Naive thymus-derived CD8-positive, alpha-beta T cell (primary cell): ENCODE measurements at places on chromosomes 5 and 9.

- no peaks in the 10 kb centered on the region for H3K4me1 ChIP-seq
- no peak for DNase-seq
- H3K4me3 ChIP-seq: no peak overlapping the region
- no peaks in the 10 kb centered on the region for H3K27me3 ChIP-seq
- H3K27ac ChIP-seq: no peak overlapping the region
Measured at GRCh38 chr5:145465474-145466263, 369.5 kb downstream of the PRELID2 start.

- no peaks in the 10 kb centered on the region for H3K36me3 ChIP-seq
- H3K4me1 ChIP-seq: peaks cover 82% of the 10 kb centered on the region
- H3K4me3 ChIP-seq: no peak overlapping the region
Measured at GRCh38 chr5:157597277-157597676, 21.7 kb upstream of the ADAM19 start.

GRCh38 chr9:88411471-88411870 is 23.2 kb downstream of the SPIN1 start:
- DNase-seq: no peak

GRCh38 chr9:121840838-121841760 is 189.7 kb downstream of the DAB2IP start:
- no peak for DNase-seq
- H3K36me3 ChIP-seq: peaks cover 21% of the 10 kb centered on the region
- H3K4me3 ChIP-seq: no peak overlapping the region
- no peaks in the 10 kb centered on the region for H3K4me1 ChIP-seq

GRCh38 chr5:100872408-100873190 is 30.5 kb downstream of the ST8SIA4 start:
- H3K27me3 ChIP-seq: no peaks in the 10 kb centered on the region
- H3K27ac ChIP-seq: peak overlapping the region; percentile 86
- no peak for DNase-seq
- no peak overlapping the region for H3K4me3 ChIP-seq

- H3K27me3 ChIP-seq: peaks cover 21% of the 10 kb centered on the region
- DNase-seq: no peak
- H3K4me1 ChIP-seq: peaks cover 8% of the 10 kb centered on the region
- peak within 1 kb of the TSS; percentile 53 for H3K4me3 ChIP-seq
Measured at GRCh38 chr9:122228568-122229484, at the start of gene LHX6. Gene LHX6, minus strand, starts transcription at chr9:122228957. Its CDS starts 217 bp downstream, at chr9:122228740.

- no peak for DNase-seq
- H3K27ac ChIP-seq: no peak overlapping the region
- peaks cover 18% of the 10 kb centered on the region for H3K4me1 ChIP-seq
Measured at GRCh38 chr9:76637416-76637815, 126.8 kb upstream of the PCA3 start.

DNA sequence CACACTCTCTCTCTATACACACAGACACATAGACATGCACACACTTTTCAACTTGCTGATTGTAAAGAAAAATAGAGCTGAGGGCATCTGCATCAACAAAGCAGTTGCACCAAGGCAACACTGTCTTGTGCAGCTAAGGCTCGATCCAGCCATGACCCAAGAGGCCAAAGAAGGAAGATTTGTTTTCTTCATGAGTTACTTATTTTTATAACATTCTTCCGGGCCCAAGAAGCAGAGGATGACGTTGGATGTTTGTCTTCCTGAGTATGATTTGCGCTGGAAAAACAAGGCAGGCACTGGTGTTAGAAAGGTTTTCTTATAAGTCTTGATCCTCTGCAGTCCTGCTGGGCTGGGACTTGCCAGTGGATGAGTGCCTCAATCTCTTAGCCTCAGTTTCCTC is 344.1 kb downstream of the ADAMTS6 start:
- peaks cover 3% of the 10 kb centered on the region for H3K27me3 ChIP-seq
- H3K36me3 ChIP-seq: no peaks in the 10 kb centered on the region

- no peaks in the 10 kb centered on the region for H3K4me1 ChIP-seq
- H3K27ac ChIP-seq: no peak overlapping the region
- H3K36me3 ChIP-seq: no peaks in the 10 kb centered on the region
- no peak overlapping the region for H3K4me3 ChIP-seq
- DNase-seq: no peak
- no peaks in the 10 kb centered on the region for H3K27me3 ChIP-seq
Measured at GRCh38 chr5:143677403-143677802, 134.6 kb upstream of the HMHB1 start.

DNA sequence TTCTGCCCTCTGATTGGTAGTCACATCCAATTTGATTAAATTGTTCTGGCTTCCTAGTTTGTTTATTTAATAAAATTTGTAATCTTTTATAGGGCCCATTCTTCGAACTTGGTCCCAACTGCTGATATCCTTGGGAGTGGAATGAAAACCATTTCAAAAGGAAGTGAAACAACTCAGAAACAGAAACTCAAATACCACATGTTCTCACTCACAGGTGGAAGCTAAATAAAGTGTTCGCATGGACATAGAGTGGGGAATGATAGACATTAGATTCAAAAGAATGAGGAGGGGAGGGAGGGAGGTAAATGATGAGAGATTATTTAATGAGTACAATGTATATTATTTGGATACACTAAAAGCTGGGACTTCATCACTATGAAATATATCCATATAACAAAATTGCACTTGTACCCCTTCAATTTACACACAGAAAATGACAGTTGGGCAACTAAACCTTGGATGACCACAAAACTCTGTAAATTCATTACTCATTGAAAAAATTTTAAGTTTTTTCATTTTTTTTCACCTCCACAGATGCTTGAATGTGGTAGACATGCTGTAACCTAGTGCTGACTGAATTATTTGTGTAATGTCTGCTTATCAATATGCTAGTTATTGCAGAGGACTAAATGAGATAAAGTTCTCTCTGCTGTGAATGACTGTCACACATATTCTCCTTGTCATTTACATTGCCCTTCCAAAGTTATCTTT is 16.0 kb downstream of the ATP10B start:
- no peak overlapping the region for H3K4me3 ChIP-seq
- H3K4me1 ChIP-seq: no peaks in the 10 kb centered on the region
- no peak overlapping the region for H3K27ac ChIP-seq
- peaks cover 6% of the 10 kb centered on the region for H3K27me3 ChIP-seq
- DNase-seq: no peak

- no peak for DNase-seq
- peaks cover 2% of the 10 kb centered on the region for H3K4me1 ChIP-seq
- H3K36me3 ChIP-seq: no peaks in the 10 kb centered on the region
- no peak overlapping the region for H3K4me3 ChIP-seq
- H3K27ac ChIP-seq: no peak overlapping the region
Measured at GRCh38 chr5:56183506-56183905, 49.6 kb downstream of the ANKRD55 start.

DNA sequence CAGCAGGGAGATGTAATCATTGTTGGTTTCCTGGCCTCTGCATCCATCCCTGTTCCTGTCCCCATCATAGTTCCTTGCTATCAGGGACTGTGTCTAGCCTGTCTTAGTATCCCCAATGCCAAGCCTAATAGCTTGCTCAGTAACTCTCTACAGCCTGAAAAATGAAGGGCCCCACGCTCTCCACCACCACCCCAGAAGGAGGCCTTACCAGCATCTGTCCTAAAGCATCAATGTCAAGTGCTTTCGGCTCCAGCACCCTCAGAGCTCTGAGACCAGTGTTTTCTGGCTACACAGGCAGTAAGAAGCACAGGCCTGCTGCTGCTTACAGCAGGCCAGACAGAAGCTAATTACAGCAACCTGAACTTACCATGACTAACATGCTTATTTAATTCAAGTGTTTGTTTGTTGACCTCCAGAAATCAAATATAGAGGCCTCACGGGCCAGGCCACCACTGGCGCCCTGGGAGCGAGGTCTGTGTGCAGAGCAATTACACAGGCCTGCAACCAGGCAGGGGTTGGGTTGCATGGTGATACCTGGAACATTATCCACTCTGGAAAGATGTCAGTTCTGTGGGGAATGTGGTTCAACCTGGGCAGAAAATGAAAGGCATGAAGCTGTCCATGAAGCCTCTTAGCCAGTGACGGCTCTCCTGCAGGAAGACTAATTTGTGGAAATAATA is 124.3 kb downstream of the SLC1A3 start:
- peaks cover 3% of the 10 kb centered on the region for H3K4me1 ChIP-seq
- H3K27ac ChIP-seq: no peak overlapping the region
- no peak for DNase-seq
- H3K4me3 ChIP-seq: no peak overlapping the region

DNA sequence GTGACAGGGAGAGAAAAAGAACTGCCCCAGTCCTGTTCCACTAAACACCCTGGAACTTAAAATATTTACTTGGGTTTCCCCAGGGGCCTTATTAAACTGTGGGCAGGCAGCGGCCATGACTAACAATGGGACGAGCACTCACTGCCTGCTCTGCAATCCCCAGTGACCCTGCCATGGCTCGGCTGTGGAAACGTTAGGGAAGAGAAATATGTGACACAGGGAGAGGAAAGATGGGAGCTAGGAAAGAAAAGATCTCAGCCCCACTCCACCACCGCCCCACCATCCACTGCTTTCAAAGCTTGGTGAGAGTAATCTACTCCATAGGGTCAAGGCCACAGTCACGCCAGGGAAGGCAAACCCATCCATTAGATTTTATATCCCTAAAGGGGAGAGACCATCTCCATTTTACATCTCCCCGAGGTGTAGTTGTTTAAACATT is 117.6 kb downstream of the EFNA5 start:
- no peaks in the 10 kb centered on the region for H3K36me3 ChIP-seq
- no peaks in the 10 kb centered on the region for H3K4me1 ChIP-seq
- no peak overlapping the region for H3K4me3 ChIP-seq
- no peak for DNase-seq
- H3K27ac ChIP-seq: no peak overlapping the region

GRCh38 chr5:65742565-65743231 is 20.7 kb downstream of the NLN start:
- no peak overlapping the region for H3K4me3 ChIP-seq
- H3K36me3 ChIP-seq: no peaks in the 10 kb centered on the region
